ENCODE measurements at places on chromosomes 7 and 10. TPM values are rescaled to one million over a fixed set of nuclear protein-coding genes. Genes with fewer than 3 reads are reported as not detected.

DNA sequence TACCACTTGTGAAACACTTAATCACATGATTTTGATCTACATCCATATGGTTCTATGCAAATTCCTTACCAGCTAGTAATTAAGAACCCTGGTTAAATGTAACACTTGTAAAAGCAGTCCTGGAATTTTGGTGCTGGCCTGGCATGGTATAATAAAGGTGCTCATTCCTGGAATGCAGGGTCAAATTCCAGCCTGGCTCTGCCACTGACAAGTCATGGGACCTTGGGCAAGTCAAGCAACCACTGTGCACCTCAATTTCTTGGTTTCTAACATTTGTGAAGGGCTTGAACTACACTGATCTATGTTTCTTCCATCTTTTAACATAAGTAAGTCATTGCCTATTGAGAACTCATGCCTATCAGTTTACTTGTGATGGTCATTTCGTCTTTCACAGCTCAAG lies 91.9 kb upstream of the PIK3CG start:
- DNase-seq: no peak

DNA sequence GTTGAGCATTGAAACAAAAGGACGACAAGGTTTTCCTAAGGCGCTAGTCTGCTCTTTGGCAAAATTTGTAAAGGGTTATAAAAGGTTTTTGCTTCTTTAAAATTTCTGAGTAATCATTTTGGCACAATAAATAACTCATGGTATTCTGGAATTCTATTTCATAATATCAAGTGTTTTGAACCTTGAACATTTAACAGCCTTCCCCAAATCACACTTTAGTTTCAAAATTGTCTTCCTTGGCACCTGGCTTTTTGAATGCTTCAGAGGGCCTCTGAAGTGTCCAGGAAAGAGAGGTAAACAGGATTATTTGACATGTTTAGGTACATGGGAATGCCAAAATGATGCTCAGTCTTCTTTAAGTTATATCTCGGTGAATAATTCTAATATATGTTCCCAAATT lies 220.8 kb downstream of the PHF14 start:
- DNase-seq: no peak

GRCh38 chr7:96495751-96496216 lies 173.9 kb upstream of the SLC25A13 start:
- no peak for DNase-seq

GRCh38 chr10:24440817-24441797 lies 232.2 kb downstream of the KIAA1217 start:
- no peak for DNase-seq

The JCAD gene
- 13.9 TPM for polyA plus RNA-seq

The STEAP1 gene
- 6.9 TPM for polyA plus RNA-seq

- no peak for DNase-seq
Measured at GRCh38 chr10:113438652-113439051, 114.2 kb upstream of the HABP2 start.

DNA sequence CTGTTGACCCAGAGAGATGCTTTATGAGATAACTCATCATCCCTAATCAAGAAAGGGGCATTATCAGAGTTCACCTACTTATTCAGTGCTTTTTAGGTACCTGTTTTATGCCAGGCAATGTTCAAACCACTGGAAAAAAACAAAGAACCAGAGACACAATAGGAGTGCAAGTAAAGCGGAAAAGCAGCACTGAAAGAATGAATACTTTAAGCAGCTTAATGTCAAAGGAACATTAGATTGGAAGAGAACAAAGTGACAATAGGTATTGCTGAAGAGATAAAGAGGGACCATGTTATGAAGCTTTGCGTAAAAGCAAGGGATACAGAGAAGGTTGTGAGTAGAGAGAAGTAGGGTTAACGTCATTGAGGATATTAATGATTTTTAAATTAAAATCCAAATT lies 11.3 kb downstream of the DGKB start:
- DNase-seq: no peak

The AS3MT gene
- 3.0 TPM for polyA plus RNA-seq

The WDFY4 gene
- polyA plus RNA-seq: not detected

The ARHGAP21 gene
- polyA plus RNA-seq: 99.4 TPM

The KIF11 gene
- polyA plus RNA-seq: 9.2 TPM

DNA sequence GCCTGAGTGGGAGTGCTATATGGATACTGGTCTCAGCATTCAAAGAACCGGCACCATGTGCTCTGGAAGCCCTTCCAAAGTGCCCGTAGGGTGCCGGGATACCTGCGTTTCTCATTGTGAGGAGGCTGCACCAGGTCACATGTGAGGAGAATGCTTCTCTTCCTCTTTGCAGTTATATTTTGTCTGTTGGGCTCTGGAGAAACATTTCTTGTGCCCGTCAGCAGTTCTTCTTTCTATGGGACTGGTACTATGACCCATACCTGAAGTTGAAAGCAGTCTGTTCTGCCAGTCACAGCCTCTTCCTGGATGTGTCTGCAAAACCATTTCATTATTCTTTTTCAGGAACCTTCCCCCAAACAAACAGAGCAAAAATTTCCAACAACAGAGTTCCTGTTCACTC lies 465.0 kb downstream of the SUGCT start:
- DNase-seq: no peak

The LEP gene
- polyA plus RNA-seq: 0.05 TPM

The AKR1C8 gene
- not detected for polyA plus RNA-seq

The DTX2 gene
- 2.0 TPM for polyA plus RNA-seq

- no peak for DNase-seq
Measured at GRCh38 chr7:140003913-140004382, 58.8 kb downstream of the PARP12 start.

GRCh38 chr7:94146408-94146807 lies 142.3 kb upstream of the BET1 start:
- no peak for DNase-seq

DNA sequence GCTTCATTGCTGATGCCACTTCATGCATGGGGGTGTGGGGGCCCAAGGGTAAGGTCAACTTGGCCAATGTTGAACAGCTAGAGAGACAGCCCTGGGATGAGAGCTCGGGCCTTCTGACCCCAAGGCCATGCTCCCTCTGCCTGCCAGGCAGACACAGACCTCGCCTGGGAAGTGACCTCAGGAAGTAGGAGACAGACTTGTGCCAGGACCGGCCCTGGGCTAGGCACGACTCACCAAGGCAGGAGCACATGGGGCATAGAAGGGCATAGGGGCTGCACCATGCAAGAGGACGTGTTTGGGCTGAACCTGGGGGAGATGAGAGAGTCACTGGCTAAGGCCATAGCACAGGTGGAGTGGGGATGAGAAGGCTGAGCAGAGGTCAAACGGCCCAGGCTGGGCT lies 27.1 kb downstream of the ZCCHC24 start:
- no peak for DNase-seq

GRCh38 chr10:107022600-107023354 lies 141.7 kb downstream of the SORCS1 start:
- no peak for DNase-seq

DNA sequence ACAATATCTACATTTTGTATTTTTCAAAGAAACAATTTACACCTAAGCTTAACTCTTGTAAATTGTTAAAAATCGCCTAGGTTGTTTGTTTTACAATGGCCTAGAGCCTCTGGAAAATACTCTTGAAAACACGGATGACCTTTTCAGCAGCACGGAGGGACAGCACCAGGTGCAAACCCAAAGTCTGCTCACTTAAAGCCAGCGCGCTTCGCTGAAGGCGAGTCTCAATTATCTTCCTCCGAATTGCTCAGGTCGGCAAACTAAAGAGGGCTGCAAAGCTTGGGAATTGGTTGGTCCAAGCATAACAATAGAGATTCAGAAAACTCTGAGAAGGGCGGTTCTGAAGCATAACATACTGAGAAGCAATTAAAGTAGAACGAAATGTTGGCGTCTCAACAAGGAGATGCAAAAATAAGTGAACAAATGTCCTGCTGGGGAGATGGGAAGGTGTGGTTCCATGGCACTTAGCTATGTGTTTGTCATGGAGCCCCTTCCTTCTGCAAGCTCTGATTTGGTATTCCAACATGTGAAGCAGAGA lies 139.9 kb upstream of the PITRM1 start:
- DNase-seq: no peak

DNA sequence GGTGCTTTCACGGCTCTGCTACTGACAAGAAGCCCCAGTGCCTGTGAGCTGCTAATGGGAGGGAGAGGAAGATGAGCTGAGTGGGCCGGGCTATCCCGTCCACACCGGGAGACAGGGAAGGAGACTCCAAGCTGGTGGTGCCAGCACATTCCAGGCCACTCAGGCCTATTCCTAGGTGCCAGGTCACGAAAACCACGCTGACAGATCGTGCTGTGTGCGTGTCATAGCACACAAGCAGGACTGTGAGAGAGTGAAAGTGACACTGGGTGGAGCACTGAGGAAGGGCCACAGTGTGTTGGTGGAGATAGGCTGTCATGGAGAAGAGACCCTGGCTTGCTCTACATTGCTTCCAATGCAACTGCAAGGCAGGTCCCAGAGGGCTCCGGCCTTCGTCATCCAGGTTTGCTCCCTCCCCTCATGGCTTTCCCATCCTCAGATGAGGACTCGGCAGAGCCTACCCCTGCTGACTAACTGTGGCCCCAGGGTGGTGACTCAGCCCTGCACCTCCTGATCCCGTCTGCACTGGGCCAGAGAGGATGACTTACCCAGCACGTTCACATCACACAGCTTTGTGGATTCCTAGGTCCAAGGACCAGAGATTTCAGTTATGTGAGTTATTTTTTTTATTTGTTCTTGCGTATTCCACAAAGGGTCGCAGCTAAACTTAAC lies 167.3 kb downstream of the EGFR start:
- peak; percentile 84 for DNase-seq

DNA sequence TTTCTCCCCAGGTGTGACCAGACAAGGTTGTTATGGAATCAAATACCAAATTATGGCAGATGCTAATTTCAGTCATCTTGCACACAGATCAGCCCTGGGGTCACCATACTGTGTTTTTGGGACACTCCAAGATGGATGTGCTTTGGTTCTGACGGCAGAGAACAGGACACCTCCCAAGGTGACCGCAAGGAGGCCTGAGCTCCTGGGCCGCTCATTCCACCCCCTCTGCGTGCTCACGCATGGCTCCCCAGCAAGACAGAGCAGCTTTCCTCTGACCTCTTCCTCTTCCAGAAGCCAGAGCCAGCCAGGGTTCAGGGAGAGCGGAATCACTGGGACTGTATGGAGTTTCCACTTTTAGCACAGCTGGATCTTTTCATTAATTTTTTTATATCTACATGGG lies 402.8 kb downstream of the DNAJB6 start:
- no peak for DNase-seq

The LIPF gene
- not detected for polyA plus RNA-seq

DNA sequence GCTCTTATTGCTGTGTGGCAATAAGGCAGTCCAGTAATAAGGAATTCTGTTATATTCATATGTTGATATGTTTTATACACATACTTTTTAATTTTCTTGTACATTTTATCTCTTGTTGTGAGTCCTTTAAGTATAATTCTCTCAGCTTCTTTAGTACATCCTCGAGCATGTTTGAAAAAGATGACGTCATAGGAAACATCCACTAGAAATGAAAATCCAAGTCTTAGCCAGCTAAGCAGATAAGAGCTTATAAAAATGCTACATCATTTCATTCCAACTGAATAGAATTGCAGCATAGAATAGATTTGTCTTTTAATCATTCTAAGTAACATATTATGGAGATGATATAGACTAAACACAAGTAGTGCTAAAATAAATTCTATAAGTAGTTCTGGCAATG lies 283.7 kb upstream of the FZD1 start:
- DNase-seq: no peak

The FEZF1 gene
- not detected for polyA plus RNA-seq

GRCh38 chr7:22039670-22040069 lies 94.0 kb upstream of the CDCA7L start:
- no peak for DNase-seq

DNA sequence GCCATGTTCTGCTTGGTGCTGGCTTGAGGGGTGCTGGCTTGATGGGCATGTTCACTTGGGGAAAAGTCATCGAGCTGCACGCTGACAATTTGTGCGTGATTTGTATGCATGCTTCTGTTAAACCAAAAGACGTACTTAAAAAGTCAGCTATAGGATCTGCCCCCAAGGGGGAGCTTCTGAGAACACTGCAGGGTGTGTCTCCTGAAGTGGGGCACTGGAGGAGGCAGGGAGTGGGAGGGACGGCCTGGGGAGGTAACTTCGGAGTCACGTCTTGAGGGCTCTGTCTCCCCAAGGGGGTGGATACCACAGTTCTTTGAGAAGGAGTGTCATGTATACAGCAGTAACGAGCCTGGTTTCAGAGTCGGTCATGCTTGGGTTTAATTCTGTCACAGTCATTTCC lies 406.5 kb downstream of the PLXNA4 start:
- DNase-seq: no peak

The RAB18 gene
- 15.6 TPM for polyA plus RNA-seq

GRCh38 chr10:126058507-126058906 lies 162.1 kb downstream of the FANK1 start:
- DNase-seq: no peak

GRCh38 chr10:89466599-89467035 lies 52.2 kb downstream of the IFIT5 start:
- no peak for DNase-seq

The EPO gene
- polyA plus RNA-seq: not detected

- no peak for DNase-seq
Measured at GRCh38 chr7:66921396-66921917, 432 bp downstream of the TMEM248 start.

The LIPJ gene
- not detected for polyA plus RNA-seq

- DNase-seq: no peak
Measured at GRCh38 chr7:157576415-157576814, 239.6 kb downstream of the DNAJB6 start.

The LAMTOR4 gene
- polyA plus RNA-seq: 193 TPM
